Neural progenitor cell (in vitro differentiated cells): ENCODE measurements at places on chromosomes 3 and 15.

GRCh38 chr3:169966951-169967915 lies 626 bp downstream of the SEC62 start:
- peak; percentile 82 for DNase-seq

DNA sequence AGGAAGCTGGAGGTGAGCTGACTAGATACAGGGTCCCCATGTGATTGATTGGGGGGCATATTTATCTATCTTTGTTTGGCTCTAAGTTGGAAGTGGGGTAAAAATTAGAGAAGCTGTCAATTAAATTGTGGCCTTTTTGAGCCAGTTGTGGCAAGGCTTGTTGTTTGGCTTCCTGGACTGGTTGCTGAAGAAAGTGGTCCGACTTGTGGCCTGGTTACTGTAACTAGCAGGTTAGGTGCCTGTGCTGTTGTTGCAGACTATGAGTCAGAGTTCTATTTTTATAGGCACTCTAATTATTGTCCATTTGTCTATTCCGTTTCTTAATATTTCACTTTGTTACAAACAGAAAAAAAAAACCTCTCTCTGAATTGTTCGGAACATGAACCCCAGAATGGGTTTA lies 129.1 kb upstream of the CNTN6 start:
- DNase-seq: no peak

DNA sequence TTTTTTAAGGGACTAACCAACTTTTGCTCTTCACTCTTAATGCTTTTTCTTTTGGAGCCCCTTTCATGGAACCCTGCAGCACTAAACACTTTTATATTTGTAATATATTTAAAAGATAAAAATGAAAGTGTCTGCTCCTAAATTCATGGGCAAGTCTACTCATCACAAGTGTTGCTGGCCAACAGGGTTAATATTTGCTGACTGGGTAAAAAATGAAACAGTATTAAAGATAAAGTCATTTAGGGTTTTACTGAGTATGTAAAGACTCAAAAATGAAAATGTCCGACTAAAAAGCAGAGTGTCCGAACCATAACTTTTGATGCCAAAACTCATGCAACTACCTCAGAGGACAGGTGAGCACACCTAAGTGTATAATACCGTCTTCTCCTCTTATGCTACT lies 54.0 kb downstream of the MOBP start:
- DNase-seq: no peak

GRCh38 chr15:58438956-58439355 lies 7.2 kb downstream of the LIPC start:
- DNase-seq: peak; percentile 60

DNA sequence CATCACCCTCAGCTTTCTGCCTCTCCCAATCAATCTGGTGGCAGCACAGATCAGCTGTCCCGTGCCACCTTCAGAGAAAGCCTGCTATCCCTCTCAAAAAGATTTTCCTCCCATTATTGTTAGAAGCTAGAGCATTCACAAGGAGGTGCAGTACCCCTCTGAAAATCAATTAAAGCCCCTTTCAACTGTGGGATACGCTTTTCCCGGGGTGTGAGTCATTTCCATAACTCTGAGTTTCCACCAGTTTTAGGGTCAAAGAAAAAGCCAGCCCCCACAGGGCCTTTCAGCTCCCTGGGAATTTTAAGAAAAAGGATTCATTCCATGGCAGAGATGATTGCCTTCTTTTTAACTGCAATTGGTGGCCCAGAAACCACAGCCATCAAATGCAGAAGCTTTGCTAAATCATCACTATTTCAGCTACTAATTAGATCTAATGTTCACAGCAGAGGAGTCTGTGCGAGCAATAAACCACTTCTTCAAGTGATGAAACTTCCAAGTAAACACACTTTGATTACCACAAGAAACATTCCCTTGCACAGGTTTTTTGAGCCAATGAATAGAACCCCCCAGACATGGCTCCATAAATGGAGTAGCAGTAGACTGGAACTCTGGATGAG lies 270.0 kb upstream of the TPRG1 start:
- no peak for DNase-seq

GRCh38 chr3:105611304-105612192 lies 244.8 kb downstream of the ALCAM start:
- DNase-seq: no peak

DNA sequence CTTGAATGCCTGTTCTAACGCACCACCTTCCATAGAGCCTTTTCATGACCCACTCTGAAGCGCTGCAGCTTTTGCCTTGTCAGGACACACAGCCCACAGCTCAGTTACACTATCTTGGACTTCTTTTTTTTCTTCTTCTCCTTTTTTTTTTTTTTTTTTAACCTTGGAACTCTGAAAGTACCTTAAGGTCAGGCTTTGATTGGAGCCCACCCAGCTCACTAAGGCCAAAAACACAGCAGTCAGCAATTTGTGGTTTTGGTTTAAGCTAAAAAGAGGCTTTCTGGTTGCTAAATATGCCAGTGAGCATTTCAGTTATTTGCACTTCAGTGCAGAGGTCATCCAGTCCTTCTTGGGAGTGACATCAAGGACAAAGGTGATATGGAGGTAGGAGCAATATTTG lies 1.7 kb downstream of the SLC25A20 start:
- DNase-seq: no peak

DNA sequence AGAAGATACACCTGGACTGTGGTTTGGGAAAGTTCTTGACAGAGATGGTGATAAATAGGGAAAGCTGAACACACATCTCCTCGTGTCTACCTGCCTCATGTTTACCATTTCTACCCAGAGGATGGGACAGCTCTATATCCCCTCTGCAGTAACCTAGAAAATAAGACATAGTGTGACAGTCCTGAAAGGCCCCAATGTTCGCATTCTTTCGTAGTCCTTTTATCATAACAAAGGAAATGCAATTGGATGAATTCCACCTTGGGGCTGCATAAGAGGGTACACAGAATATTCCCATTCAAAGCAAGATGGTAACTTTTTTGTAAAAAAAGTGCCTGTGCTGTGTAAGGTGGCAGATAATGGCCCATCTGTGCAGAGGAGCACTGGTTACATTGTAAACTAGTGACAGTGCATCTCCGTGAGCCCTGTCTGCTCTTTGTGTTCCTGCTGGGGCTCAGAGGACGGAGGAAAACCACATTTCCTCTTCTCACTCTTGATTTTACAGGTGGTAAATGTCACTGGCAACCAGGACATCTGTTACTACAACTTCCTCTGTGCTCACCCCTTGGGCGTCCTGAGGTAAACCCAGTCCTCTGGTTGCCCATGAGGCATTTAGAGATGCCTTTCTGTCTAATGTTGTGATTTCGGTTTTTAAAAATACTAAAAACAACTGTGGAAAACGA lies 74.3 kb downstream of the SIDT1 start:
- DNase-seq: no peak

DNA sequence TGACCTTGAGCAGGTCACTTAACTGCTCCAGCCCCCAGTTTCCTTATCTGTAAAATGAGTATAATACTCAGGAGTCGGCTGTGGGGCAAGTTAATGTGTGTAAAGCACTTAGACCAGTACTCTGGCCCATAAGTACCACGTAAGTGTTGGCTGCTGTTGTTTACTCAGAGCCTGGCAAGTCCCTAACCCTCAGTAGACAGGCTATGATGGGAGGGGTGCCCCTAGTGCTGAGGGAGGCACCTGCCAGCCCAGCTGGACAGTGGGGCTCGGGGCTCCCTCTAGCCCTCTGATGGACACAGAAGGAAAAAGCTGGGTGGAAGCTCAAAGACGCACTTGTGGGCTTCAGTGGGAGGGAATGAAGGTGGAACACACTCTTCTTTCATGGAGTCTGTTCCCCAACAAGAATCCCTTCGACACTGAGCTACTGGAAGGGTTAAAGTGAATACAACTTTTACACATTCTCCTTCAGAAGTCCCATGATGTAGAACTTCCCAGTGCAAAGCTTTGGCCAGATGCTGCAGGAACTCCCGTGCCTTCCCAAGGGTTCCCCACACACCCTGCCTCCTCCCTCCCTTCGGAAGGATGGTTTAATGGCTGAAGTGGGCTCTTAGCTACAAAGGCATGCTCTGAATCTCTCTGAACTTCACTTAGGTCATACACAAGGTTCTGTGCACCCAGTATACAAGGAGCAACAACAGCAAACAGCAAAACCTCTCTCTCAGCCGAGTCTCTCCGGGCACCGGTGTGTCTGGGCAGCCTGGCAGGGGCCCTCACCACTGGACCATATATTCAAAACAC lies 25.4 kb downstream of the TMEM44 start:
- no peak for DNase-seq

- no peak for DNase-seq
These were observed 32.6 kb upstream of the SHC4 start for GRCh38 chr15:48996276-48996675.

- no peak for DNase-seq
These were observed 45.1 kb downstream of the TNIK start for GRCh38 chr3:171415070-171415469.

DNA sequence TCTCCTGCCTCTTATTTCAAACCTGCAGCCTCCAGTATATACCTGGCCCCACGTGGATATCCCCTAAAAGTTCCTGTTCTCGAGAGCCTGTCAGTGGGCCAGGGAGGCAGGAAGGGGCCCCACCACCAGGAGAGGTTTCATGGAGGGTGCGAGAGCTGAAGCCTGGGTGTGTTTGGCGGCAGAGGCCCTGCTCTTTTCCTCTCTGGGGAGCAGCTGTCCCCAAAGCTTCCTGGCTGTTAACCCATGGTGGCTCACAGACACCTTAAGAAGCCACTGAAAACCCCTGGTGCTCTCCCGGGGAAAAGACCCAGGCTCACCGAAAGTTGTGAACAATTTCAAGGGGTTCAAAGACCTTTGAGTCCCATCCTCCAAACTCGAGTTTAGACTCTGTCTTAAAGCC lies 1.1 kb downstream of the PRRT3 start:
- DNase-seq: no peak

GRCh38 chr15:92670621-92671020 lies 15.0 kb upstream of the FAM174B start:
- DNase-seq: no peak

- DNase-seq: no peak
These were observed 80.1 kb downstream of the ASB7 start for GRCh38 chr15:100682468-100682867.

DNA sequence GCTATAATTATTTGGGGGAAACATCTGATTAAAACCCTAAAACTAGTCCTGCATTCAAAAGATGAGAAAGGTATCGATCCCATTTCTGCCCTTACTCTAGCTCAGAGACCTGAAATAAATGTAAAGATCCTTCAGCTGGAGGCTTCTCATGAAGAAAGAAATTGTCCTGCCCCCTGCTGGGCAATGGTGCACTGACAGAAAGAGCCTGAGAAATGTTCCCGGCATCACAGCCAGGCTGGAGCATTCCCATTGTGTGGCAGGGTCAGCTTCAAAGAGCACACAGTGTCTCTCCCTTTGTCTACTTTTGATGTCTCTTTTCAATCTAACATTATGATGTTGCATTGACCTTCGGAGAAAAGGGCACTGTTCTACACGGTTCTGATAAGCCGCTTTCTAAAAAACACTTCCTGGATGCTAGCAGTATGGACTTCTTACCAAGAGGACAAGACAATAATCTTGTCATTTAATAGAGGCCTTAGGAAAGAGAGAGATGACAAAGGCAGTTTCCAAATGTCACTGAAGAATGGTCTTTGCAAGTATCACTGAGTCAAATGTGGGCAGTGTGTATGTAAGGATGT lies 287.5 kb downstream of the MAGI1 start:
- peak; percentile 90 for DNase-seq

DNA sequence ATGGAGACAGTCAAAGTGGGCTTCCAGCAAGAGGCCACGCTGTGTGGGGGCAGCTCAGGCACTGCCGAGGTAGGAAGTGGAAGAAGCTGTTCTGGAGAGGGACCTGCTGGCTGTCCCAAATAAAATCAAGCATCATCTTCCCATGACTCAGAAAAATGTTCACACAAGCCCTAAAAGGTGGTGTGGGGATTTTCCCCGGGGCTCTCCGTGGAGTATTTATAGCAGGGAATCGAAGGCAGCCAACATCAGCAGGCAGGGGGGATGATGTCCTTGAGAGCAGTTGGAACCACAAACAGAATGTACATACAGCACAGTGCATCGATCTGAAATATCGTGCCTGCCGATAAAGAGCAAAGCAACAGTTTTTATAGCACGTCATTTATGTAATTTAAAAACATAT lies 27.6 kb downstream of the PRR23E start:
- no peak for DNase-seq

- no peak for DNase-seq
These were observed 100.4 kb upstream of the TP63 start for GRCh38 chr3:189530822-189531221.

DNA sequence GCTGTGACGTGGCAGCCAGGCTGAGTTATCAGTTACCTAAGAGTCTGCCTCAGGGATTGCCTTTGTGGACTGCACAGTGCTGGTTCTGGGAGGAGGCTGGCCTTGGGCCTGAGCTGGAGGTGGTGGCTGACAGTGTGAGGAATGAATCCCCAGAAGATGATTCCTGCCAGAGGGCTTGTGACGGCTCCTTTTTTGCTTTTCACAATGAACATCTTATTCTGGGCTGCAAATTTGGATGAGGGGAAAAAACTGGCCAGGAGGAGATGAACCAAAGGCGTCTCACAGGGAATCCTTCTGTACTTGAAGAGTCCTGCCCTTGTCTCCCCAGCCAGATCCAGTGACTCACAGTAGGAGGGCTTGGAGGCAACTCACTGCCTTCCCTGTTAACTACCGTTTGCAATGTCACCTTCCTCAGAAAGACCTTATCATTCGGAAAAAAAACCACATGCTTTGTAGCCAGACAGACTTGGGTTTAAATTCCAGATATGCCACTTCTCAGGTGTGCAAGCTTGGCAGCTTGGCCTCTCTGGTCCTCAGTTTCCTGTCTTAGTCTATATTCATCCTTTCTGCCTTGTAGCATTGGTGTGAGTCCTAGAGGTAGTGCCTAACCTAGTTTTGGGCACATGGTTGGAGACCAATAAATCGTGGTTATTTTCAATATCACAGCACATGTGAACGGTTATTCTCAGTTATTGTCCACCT lies 19.1 kb downstream of the ST6GAL1 start:
- DNase-seq: no peak

DNA sequence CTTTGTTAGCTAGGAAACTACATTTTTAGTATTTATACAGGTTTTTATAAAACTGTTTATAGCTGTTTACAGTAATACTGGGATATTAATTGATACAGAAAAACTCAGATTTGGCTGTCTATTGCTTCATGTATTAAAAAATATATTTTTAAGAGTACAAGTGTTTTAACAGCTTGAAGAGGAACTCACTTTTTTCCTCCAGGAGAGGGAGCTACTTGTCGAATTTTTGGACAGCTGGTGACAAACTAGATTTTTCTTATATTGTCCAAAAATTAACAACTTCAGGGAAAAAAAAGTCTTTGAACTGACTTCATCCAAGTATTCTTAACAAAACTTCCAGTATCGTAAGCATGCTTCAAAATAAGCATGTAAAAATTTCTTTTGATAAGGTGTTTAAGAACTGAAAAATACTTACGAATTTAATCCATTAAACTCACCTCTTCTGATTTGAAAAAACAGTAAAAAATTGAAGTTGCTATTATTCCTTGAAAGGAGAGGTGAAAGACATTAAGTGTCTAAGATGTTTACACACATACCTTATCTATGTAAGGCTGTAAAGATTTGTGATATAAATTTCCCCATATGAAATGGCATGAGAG lies 4.0 kb downstream of the DIPK2A start:
- peak; percentile 16 for DNase-seq

DNA sequence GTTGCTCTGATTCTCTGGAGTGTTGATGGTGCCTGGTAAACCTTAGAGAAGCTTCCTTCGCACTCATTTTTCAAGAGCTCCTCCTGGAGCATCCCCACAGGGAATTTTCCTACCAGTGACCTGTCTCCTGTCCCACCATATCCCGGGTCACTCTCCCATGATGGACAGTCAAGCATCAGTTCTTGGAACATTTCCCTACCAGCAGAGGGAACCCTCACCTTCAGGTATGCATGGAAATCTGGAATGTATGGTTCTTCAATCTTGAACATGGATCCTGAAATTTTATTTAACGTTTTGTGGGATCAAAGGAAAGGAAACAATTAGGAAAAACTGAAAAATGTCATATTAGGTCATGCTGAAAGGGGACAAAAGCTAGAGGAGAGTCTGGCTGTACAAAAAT lies 153.8 kb downstream of the SPATA16 start:
- peak; percentile 39 for DNase-seq
